Posterior vena cava (tissue), 2 donors: ENCODE measurements at places on chromosomes 5 and 9. TPM values are rescaled to one million over a fixed set of nuclear protein-coding genes. Genes with fewer than 3 reads are reported as not detected.

- no peak for DNase-seq
Measured at GRCh38 chr9:87827341-87827740, 55.3 kb upstream of the SPATA31E1 start.

DNA sequence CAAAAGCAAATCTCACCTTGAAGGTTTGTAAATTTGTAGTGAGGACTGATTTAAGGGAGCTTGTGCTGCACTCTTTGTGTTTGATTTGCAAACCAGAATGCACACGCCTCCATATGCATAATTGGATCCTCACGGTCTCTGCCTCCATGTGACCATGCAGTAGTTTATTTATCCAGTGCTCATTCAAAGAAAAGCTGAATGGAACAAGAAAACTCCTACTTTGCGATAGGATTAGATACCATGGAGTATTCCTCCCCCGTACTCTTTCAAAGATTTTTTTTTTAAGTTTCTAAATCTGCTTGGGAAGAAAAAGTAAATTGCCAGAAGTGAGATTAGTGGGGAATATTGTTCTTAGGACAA lies 290.4 kb upstream of the TUT7 start:
- no peak for DNase-seq

Gene ZNF608
- 11.9 TPM for total RNA-seq

- no peak for DNase-seq
Measured at GRCh38 chr5:138653502-138653901, 78.3 kb upstream of the HSPA9 start.

DNA sequence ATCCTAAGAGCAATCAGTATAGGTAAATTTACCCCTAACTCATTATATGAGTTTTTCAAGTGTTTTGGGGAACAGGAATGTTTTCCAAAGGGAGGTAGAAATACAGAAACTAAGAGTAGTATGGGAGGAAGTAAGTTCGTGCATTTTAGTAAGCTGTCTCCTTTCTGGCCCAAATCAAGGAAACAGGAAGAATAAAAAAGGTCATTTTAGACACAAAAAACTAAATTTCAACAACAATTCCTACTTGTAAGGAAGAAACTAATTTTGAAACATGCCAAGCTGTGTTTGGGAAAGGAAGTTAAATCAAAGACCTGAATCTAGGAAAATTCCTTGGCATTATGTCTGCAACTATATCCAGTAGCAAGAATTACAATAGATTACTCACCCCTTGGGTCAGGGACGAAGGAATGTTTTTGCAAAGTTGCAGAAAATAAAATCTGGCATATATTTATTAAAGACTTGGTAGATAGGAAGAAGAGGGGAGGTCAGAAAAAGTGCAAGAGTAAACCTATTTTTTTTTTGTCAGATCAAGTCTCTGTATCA lies 6.5 kb upstream of the RPS6 start:
- no peak for DNase-seq

DNA sequence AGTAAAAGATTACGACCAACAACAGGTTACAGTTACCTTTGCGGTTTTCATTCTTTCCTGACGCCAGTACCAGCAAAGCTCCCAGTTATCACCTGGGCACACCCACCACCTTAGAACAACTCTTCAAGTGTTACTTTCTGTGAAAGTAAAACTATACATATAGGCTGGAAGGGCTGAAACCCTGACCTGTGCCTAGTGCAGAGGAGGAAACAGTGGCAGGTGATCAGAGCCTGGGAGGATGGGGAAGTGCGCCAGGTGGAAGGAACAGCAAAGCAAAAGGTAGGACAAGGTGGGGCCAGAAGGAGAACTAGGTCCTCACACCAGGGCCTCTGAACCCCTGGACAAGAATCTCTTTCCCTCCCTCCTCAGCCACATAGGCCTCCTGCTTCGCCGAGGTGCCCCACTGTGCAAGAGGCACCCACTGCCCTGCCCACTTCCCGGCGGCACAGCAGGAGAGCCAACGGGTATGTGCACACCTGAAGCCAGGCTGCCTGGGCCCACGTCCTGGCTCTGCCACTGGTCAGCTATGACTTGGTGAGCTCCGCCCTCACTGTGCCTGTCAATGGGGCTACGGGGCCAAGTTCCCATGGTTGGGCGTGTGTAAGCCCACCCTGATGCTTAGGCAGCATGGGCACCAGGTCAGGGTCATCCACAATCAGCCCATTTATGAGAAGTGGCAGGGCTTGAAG lies 26.9 kb downstream of the BICD2 start:
- DNase-seq, result no peak

- DNase-seq, result no peak
Measured at GRCh38 chr9:28289746-28290145, 716.5 kb upstream of the C9orf72 start.

Gene PCDHGA12
- 11.6 TPM for total RNA-seq

GRCh38 chr5:1552521-1553255 lies 28.9 kb upstream of the LPCAT1 start:
- no peak for DNase-seq

- peak; percentile 55 for DNase-seq
Measured at GRCh38 chr5:133232011-133232410, 180.2 kb downstream of the HSPA4 start.

DNA sequence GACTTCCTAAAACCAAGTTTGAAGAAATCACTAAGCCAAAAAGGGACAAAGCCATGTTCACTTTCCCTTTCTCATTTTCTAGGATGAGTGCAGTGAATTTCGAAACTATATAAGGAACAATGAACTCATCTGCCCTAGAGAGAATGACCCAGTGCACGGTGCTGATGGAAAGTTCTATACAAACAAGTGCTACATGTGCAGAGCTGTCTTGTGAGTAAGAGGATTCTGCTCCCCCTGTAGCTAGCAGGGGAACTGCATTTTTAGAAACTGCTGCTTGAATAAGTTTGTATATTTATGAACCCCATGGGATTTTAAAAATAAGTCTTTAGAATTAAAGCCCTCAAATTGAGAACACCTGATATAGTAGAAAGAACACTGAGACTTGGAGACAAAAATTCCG lies 42.7 kb upstream of the SPINK14 start:
- no peak for DNase-seq

Gene NDUFAF2
- 28.3 TPM for total RNA-seq

Gene CAVIN4
- total RNA-seq, result 1.5 TPM
